ENCODE measurements at places on chromosomes 6 and 20. TPM values are rescaled to one million over a fixed set of nuclear protein-coding genes. Genes with fewer than 3 reads are reported as not detected.

- no peak for DNase-seq
Measured at GRCh38 chr20:41082306-41082705, 53.7 kb downstream of the TOP1 start.

DNA sequence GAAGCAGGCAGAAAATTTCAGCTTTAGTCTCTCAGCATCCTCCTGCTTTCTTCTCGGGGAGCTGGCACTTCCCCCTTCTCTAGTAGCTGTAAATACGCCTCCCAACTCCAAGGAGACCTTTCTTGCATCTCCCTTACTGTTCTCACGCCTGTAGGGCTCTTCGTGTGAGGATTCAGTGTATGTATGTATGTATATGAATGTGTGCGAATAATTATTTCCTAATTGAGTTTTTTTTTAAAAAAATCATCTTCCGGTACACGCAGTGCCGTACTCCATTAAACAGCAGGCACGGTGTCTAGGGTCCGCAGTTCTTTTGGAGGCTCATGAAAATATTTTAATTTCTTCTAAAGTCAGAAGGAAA lies 85.4 kb downstream of the HFE start:
- DNase-seq = peak; percentile 58

GRCh38 chr6:52590152-52590891 lies 13.5 kb upstream of the TRAM2 start:
- peak; percentile 64 for DNase-seq

DNA sequence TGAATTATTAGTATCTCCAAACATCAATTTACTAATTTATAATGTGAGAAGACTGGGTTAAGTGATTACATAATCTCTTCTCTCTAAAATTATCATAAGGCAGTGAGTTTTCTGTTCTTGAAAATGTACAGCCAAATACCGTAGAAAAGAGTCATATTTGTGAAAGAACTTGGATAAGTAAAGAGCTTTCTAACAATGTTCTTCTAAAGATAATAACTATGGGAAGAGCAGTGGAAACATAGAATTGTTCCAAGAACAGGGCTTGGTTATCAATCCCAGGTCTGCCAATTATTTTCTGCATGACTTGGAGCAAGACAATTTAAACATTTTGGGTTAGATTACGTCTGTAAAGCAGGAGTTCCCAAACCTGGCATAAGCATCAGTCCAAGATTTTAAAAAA lies 198.1 kb upstream of the SGK1 start:
- DNase-seq = no peak

DNA sequence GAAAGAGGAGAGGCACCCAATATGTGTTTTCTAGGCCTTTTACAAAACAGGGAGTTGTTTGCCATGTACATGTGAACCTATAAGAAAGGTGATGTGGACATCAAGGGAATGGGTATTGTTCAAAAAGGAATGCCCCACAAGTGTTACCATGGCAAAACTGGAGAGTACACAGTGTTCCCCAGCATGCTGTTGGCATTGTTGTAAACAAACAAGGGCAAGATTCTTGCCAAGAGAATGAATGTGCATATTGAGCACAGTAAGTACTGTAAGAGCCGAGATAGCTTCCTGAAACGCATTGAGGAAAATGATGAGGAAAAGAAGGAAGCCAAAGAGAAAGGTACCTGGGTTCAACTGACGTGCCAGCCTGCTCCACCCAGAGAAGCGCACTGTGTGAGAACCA lies 13.1 kb downstream of the QRSL1 start:
- DNase-seq = peak; percentile 3

DNA sequence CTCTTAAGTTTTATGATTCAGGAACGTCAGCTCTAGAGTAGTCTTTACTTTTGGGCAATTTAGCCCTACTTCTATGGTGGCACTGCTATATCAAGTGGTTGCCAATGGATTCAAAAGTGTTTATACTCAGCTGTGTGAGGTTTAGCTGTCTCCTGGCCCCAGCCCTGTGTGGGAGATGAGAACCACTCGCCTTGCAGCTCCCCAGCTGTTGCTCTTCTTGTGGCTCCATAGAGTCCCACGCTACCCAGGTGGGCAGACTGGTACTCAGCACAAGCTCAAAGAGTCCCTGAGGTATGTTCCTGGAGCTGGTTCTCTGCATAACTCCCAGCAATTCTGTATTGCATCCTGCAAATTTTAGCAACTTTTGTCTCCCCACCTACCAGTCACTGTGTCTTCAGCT lies 59.6 kb downstream of the C6orf118 start:
- no peak for DNase-seq

The TMEM244 gene
- total RNA-seq = not detected

The STMND1 gene
- total RNA-seq = not detected

The SLC35D3 gene
- total RNA-seq = not detected

The HCRTR2 gene
- not detected for total RNA-seq

Measured in dermis blood vessel endothelial cell (primary cell).